ENCODE measurements at places on chromosomes 12 and 14.
A peak's percentile ranks its signal among the peaks of the same experiment; 100 is the strongest.

DNA sequence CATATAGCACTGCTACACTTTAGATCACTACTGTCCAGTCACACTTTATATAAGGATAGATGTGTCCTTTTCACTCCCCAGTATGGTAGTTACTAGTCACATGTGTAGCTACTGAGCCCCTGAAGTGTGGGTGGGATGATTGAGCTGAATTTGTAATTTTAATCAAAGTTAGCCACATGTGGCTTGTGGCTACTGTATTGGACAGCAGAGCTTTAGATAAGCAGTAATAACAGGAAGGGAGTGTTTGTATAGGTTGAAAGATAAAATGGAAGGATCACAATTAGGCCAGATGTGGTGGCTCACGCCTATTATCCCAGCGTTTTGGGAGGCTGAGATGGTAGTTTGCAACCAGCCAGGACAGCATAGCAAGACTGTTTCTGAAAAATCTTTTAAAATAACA lies 23.5 kb downstream of the NAA30 start:
- DNase-seq, result no peak

- DNase-seq, result no peak
Measured at GRCh38 chr14:92513966-92514843, 624 bp downstream of the RIN3 start.

GRCh38 chr12:28099871-28100270 lies 90.4 kb upstream of the CCDC91 start:
- DNase-seq, result no peak

DNA sequence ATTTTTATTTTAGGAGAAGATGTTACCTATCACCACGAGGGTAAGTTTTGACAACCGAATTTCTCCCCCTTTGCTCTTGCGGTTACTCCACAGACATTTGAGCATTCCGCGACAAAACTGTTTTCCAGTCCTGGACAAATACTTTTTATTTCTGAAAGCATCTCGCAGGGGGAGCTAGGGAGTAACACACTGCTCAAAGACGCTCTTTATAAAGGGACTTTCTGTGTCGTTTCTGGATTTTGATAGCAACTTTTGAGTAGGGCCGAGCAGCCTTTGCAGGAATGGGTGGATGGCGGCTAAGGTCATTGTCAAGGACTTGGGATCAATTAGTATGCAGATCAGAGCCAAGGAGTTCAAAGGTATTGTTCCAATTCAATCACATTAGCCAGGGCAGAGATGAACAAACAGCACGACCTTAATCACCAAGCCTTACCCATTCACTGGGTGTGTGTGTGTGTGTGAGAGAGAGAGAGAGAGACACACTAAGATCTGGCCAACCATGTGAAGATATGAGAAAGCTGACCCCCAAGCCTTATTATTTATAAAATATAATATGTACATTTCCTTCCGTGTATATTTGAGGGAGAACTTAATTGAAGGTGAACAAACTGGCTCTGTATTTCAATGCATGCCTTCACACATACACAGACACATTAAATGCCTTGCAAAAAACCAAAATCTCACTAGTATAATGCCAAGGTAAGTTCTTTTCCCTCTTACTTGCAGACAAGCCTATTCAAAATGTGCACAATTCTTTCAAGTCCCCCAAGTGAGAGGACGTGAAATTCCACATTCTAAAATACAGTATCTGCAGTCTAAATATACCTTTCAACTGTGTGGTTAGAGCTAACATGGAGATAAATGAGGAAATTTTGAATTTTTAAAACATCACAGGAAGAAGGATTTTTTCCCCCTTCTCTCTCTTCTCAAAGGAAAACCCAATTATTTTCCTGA lies 613.8 kb downstream of the VRK1 start:
- DNase-seq, result no peak

DNA sequence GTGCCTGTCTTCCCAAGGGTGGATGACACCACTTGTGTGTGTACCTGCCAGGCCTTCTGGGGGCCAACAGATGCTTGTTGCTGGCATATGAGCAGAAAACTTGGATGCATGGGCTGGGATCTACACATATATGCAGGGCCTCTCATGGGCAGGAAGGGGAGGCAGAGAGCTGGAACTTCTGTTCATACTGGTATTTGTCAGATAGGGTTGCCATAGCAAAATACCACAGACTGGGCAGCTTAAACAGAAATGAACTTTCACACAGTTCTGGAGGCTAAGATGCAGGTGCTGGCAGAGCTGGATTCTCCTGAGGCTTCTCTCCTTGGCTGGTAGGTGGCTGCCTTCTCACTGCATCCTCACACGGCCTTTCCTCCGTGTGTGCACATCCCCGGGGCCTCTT lies 121.8 kb downstream of the SUDS3 start:
- DNase-seq, result no peak

GRCh38 chr12:1741154-1741949 lies 50.5 kb downstream of the ADIPOR2 start:
- peak; percentile 12 for DNase-seq

DNA sequence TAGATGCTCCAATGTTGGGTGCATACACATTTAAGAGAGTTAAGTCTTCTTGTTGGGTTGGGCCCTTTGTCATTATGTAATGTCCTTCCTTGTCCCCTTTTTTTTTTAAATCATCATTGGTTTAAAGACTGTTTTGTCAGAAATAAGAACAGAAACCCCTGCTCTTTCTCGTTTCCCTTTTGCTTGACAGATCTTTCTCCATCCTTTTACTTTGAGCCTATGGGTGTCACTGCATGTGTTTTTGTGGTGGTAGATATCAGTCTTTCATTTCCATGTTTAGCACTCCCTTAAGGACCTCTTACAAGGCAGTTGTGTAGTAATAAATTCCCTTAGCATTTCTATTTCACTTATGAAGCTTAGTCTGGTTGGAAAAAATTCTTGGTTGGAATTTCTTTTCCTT lies 47.4 kb downstream of the RTN1 start:
- DNase-seq, result no peak

DNA sequence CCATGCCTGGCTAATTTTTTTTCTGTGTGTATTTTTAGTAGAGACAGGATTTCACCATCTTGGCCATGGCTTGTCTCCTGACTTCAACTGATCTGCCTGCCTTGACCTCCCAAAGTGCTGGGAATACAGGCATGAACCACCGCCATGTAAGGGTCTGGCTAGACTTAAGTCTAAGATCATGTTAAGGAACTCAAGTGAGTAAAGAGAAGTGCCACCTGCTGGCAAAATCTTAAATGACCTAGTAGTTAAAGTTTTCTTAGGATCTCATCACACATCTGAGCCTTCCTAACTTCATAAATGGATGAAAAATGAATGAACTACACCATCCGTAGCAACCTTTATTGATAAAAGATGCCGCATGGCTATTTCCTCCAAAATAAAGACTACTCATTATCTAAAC lies 1.7 kb upstream of the C12orf56 start:
- DNase-seq, result peak; percentile 41

DNA sequence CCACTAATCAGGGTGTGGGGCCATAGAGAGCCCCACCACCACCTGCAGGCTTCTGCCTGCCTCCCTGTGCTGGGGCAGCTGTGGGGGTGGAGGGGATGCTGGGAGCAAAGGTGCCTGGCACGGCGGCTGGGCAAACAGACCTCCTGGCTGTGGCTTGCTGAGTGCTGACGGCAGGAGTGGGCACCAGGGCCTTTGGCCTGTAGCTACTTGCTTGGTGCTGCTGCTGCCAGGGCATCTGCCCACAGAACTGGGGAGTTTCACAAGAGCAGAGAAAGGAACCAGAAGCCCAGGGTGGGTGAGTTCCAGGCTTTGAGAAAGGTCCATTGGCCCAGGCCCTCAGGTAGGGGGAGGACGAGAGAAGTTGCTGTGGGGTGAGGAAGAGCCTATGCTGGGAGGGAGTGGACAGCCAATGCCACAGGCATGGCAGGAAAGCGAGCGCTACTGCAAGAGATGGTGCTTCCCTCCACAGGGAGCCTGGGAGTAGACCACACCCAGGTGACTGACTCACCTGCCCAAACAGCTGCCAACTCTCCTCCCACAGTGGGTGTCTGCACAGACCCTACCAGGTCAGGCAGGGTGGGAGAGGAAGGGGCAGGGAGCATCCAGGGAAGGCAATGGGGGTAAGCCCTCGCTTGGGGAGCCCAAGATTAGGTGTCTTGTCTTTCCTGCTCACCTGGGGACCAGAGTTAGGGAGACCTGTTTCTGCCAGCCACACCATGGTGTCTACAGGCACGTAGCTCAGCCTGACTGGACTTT lies 39.0 kb upstream of the HDAC7 start:
- DNase-seq, result no peak

DNA sequence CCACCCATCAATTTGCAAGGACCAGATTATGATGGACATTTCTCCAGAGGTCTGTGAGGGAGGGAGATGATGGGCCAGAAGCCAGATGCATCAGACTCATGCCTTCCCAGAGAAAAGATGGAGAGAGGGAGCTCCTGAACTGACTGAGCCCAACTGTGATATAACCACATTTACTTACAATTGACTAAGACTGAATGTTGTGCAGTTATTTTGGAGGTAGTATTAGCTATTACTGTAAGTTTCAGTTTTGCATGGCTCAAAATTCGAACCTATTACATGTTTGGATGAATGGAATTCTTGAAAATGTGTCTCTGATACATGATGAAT lies 211.1 kb upstream of the SFSWAP start:
- DNase-seq, result no peak

DNA sequence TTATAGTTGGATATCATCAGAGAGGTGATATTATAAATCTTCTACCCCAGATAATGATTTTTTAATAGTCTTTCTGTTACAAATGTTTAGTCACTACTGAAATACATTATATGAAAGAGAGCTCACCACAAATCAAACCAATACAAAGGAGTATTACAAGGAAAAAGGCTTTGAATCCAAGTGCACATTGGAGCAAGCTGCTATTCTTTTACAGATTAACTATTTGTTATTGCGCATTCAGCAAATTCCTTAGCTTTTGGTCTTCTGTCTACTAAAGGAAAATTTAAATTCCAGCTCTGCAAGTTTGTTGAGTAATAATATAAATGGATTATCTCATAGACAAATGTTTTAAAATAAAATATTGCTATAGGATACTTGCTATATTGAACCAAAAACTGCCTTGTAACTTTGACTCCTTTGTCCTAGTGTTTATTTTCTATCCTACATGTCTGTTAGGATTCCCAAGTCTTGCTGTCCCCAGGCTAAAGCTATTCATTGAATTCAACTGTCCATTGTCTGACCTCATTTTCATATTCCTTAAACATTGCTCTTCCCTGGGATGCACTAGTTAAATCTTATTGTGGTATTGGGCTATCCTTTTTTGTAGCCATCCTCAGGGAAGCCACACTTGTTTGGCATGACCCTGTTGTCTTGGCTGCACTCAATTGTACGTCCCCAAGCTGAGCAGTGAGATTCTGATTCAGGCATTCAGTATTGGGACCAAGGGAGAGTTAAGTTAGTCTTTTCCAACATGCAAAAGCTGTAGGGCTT lies 41.5 kb downstream of the PDE3A start:
- DNase-seq, result peak; percentile 40

- peak; percentile 61 for DNase-seq
Measured at GRCh38 chr14:77579065-77579464, 37.4 kb downstream of the SPTLC2 start.

DNA sequence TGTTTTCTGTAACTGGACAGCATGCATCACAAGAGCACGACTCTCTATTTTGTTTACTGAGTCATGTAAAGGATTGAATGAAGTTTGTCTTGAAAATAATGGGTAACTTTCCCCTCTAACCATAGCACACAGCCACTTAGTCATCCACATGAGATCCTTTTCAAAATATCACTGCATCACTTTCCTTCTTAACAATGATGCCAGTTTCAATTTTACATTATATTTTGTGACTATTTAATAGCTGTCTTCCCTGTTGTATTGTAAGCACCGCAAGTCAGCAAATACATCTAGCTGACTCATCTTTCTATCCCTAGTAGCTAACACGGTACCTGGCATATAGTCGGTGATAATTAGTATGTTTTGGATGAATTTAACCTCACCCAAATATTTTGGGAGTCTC lies 83.3 kb upstream of the PPM1H start:
- DNase-seq, result no peak

GRCh38 chr14:72781561-72782508 lies 112.1 kb downstream of the DPF3 start:
- DNase-seq, result peak; percentile 89

DNA sequence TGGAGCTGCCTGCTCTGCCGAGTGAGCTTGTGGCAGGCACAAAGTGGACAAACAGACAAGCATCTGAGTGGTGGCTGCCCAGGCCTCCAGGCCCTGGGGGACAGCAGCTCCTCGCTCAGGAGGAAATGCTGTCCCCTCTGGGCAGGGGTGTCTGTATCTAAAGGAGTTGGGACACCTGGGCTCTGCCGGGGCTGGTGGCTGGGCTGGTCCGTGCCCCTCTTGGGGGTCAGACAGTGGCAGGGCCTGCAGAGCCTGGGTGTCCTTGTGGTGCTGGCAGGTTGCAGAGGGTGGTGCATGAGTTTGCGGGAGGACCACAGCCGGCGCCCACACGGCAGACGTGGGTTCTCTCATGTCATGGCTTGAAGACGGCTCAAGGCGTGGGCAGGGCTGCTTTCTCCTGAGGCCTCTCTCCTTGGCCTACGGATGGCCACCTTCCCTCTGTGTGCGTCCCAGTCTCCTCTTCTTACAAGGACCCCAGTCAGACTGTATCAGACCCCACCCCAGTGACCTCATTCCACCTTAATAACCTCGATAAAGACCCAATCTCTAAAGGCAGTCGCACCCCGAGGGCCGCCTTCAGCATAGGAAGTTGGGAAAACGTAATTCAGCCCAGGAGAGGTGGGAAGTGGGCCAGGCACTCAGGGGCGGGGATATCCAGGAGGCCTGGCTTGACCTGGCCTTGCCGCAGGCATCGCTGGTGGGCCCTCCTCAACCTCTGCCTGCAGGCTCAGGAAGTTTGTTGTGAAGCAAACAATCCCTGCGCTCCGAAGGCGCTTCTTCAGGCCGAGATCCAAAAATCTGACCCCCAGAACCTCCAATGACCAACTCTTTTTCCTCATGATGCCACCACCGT lies 110.0 kb downstream of the KIF26A start:
- DNase-seq, result no peak

- DNase-seq, result peak; percentile 94
Measured at GRCh38 chr12:94266796-94267536, 118.6 kb downstream of the PLXNC1 start.

DNA sequence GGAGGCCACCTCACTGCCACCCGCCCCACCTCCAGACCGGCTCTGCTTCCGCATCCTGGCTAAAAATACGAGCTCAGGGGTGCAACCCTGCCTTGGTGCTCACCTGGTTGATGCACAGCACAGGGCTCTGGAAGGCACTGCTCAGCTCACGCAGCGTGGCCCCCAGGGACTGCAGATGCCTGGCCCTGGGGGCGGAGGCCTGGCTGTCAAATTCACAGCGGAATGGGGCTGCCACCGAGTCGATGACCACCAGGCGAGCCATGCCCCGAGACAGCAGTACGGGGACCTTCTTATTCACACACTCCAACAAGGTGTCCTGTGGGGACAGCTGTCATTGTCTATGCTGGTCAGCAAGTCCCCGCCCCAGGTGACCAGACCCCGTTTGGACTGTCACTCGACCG lies 16.0 kb downstream of the XRCC3 start:
- no peak for DNase-seq
